Heart right ventricle (tissue), 16 donors: ENCODE measurements at places on chromosomes 3 and 15. TPM values are rescaled to one million over a fixed set of nuclear protein-coding genes. Genes with fewer than 3 reads are reported as not detected.

The FOXL2NB gene
- 0.06 TPM for total RNA-seq

The KIF15 gene
- total RNA-seq = 0.99 TPM

DNA sequence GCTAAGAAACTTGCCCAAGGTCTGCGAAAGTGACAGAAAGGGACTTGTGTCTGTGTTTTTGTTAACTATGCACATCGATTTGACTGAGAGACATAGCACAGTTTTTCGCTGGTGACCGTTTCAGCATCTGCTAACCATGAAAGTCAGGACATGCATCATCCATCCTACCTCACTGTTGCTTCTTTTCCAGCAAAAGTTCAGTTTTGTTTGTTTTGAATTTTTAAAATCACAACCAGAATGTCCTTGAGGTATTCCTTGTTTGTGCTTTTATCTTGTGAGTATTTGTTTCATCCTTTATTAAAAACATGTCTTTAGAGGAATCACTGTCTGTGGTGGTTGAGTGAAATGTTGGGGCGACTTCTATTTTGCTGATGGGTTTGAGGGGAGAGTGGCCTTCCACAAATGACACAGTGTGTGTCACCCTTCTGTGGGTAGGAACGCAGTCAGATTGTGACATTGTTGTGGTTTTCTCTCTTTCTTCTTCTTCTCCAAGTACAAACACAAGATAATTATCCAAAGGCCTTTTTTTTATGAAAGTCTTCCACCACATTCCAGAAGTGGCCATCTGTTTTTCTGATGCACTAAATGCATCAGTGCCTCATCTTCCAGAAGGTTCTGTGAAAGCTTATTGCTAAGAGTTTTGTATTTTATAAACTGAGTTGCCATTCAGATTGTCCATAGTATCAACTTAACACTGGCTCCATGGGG, 214.4 kb upstream of the NR2E3 start:
- no peak for DNase-seq

The TBC1D21 gene
- total RNA-seq = not detected

GRCh38 chr3:79368403-79368802, 399.4 kb downstream of the ROBO1 start:
- DNase-seq = no peak

GRCh38 chr15:34331809-34332208, 5.8 kb downstream of the SLC12A6 start:
- no peak for DNase-seq

- DNase-seq = no peak
Observed at GRCh38 chr15:58288592-58288991, 143.2 kb upstream of the LIPC start.

The LRRC2 gene
- 103 TPM for total RNA-seq

DNA sequence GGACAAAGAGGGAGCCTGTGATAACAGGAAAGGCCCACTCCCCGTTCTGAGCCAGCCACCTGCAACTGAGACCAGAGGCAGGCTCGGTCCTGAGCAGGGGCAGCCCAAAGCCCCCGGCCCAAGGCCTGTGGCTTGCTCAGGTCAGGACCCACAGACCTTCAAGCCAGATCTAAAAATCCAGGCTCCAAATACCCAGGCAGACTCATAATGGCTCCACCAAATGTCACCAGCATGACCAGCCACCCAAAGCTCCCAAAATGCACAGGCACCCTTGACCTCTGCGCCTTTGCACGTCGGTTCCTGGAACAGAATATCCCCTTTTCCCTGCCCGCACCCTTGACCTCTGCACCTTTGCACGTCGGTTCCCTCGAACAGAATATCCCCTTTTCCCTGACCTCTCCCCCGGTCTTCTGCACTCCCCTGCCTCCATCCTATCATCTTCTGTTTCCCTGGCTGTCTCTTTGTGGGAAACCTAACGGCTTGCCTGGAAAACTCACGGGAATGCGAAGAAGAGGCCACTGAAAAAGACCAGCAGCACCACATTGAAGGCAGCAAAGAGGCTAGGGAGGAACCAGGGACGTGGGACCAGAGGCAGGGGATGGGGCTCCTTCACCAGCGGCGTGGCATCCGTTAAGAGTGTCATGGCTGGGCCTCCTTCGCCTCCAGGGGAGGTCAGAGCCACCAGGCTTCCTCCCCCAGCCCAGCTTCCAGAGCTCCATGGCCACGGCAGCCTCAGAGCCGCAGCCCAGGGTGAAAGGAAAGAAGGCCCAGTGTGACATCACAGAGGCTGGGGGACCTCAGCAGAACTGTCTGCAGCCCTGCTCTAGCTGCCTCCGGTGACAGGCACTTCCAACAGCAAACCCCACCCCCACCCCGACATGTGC, at the start of gene ZDHHC19:
Gene ZDHHC19 (minus strand): TSS at position 728 of the 884 bp plus-strand sequence. CDS start 85 bp downstream, at position 643.
- no peak for DNase-seq

DNA sequence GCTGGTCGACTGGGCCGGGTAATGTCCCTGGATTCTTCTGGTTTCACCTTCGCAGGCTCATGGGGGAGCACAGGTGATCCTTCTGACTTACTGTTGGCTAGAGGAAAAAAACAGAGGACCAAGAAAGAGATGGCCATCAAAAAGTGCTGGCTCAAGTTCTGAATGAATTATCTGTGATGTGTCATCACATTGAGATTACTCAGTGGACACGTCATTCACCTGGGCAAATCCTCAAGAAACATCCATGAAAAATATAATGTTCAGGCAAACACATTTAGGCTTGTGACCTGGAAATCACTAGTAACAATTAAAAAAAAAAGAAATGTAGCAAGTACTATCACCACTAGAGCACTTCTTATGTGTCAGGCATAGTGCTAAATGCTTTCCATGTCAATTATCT, 81.5 kb upstream of the SLC2A2 start:
- DNase-seq = no peak

- DNase-seq = no peak
Observed at GRCh38 chr15:60374628-60375081, 23.1 kb downstream of the ANXA2 start.

The RLBP1 gene
- total RNA-seq = not detected

The BMF gene
- total RNA-seq = 2.5 TPM

DNA sequence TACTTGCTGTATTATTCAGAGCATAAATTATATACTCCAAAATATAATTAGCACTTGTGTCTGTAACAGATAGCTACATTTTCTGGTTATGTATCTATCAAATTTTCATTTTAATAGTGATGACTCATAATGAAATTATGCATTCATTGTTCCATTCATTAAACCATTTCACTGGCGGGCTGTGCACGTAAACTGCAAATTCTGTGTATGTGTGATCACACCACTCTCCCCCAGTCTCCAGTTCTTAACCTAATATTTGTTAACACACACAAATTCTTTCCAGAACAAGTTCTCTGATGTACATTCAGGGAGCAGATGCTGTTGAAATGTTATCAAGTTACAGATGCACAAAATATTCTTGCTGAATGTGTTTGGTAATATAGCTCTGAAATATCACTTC, 3.8 kb upstream of the KCNMB2 start:
- DNase-seq = no peak

DNA sequence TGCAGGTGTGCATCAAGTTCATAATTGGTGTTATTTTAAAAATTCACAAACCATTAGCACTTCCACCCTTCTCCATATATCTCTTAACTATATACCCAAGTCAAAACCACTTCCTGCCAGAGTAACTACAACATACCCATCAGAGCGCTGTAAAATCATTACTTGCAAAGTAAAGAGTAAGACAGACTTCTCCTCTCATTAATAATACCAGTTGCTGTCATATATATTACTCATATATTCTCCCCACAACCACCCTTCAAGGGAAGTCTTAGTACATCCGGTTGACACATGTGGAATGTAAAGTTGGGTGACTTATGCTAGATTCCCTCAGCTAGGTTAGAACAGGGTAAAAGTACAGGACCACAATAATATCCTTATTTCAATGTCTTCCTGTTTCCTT, 5.6 kb downstream of the TERC start:
- no peak for DNase-seq

DNA sequence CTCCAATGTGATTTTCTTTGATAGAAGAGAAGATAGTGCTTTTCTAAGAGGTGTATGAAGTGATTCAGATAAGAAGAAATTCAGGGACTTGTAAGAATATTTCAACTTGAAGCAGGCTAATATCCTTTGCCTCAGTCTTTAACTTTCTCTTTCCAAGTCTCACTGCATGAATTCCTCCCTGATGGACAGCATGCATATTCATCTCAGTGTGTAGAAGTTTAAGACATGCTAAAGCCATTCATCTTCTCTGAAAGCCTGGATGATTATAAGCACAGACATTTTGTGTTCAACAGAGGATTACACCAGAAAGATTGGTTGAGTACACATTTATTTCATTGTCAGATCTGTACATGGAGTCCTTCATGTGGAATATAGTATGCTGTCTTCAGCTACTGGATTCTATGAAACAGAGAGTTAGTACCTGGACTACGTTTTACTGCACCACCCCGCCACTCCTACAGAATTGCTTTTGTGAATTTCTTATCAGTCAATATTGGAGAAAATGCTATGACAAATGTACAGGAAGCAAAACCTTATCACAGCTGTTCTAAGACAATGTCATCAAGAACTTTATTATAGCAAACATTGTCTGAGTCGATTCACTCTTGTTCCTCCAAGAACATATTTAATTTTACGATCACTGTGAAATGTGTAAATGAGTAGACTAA, 1346.1 kb downstream of the OTOL1 start:
- DNase-seq = no peak

GRCh38 chr3:118187221-118187620, 847.4 kb downstream of the IGSF11 start:
- no peak for DNase-seq

- no peak for DNase-seq
Observed at GRCh38 chr3:112001526-112001925, 2.8 kb downstream of the TAGLN3 start.

DNA sequence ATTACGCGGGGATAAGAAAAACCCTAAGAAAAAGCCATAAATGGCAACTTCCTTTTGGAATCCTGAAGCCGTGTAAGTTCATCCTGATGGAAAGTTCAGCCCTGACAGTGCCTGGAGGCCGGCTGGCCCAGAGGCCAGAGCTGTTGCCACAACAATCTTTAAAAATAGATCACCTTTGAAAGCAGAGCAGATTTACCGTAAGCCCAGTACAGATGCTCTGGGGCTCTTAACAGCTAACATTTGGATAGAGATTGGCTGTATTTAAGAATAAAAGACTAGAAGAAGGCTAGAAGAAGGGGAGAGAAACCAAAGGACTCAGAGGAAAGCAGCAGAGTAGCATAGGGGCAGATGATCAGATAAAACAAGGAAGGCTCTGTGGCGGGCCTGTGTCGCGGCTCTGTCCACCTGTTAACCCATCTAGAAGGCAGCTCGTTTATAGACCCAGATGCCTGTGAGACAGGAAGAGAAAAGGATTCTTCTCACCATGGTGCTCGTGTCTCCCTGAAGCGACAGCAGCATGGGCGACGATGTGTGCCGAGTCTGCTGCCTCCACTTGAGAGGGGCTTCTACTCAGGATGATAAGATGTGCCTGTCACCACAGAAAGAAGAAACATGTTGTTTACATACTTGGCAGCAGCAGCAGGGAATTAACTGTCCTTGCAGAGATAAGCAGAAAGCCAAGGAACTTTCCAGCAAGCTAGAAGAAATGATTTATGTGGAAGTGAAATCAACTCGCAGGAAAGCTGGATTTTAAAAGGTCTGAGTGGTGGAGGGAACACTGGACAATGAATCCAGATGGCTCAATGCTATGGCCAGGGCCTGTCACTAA, 69.9 kb downstream of the SYNM start:
- DNase-seq = peak; percentile 28

- DNase-seq = no peak
Observed at GRCh38 chr15:90812958-90813265, 55.5 kb upstream of the FURIN start.

GRCh38 chr3:126269354-126269753, 87.9 kb downstream of the KLF15 start:
- DNase-seq = no peak

DNA sequence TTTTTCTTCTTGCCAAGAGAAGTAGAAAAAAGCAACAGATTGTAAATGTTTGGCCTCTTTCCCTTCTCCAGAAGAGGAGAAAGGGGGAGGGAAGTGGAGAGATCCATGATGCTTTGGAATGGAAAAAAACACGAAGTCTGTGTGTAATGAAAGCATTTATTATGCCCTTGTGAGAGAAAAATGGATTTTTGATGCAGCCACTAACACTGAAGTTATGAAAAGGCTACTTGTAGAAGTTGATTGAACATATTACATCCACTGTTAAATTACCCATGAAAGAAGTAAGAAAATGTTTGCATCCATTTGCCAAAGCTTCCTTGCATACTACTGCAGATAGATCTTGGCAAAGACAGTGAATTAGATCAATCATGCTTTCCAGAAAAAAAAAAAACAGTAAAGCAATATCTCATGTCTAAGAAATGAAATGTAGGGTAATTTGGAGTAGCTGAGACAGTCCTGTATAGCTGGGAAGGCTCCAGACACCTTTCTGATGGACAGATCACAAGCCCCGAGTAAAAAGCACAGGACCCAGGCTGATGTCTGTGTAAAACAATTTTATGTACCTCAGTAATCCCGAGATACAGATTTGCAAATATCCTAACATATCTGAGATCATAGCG, 295.5 kb downstream of the PLOD2 start:
- DNase-seq = no peak

The RBP2 gene
- total RNA-seq = not detected

- no peak for DNase-seq
Observed at GRCh38 chr3:52428151-52429005, 16.5 kb downstream of the SEMA3G start.

DNA sequence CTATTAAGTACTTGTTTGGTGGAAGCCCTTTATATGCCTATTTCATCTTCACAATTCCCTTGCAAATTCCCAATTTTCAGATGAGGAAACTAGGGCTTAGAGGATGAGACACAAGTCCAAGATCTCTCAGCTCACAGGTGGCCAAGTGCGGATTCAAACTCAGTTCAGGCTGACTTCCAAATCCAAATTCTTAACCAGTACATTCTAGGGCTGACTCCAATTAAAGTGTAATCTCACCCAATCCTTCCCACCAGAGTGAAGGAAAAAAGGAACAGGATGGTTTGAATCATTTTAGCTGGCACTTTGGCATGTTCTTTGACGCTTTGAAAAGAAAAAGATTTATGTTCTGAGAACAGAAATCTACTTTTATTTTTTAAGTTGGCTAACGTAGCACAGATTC, 12.7 kb downstream of the ARHGEF3 start:
- no peak for DNase-seq

DNA sequence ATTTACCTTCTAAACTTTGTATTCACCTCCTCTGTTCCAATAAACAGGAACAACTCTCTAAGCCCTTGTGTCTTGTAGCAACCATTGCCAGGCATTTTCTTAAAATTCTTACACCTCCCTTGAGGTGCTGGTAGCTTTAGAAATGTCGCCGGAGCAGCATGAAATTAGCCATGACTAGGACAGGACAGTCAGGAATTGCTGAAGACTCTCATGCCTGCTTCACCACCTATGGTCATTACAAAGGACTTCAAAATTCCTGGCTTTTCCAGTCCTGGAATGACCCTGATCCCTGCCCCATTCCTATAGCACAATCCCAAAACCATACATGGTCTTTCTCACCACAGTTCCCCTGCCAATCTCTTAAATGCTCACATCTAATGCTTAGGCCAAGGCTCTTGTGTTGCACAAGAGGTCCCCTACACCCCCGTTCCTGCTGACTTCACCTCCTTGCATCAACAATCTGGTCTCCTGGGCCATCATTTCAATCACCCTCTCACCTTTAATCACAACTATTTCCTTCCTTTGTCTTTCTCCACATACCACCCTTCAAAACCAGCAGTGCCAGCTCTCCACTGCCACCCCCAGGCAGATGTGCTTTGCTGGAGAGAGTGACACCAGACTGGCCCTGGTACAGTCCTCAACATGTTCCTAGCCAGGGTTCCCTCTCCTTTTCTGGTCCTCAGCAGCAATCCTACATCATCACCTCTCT, 113.2 kb upstream of the TJP1 start:
- DNase-seq = no peak

- DNase-seq = no peak
Observed at GRCh38 chr15:69760258-69760845, 307.7 kb downstream of the RPLP1 start.

GRCh38 chr3:70856414-70857162, 544.1 kb upstream of the MDFIC2 start:
- DNase-seq = no peak
